ENCODE measurements at places on chromosomes 7 and 10.

GRCh38 chr7:103955985-103956384 lies 33.5 kb downstream of the RELN start:
- DNase-seq, result no peak

- no peak for DNase-seq
Observed at GRCh38 chr7:31761646-31762045, 74.6 kb downstream of the PPP1R17 start.

DNA sequence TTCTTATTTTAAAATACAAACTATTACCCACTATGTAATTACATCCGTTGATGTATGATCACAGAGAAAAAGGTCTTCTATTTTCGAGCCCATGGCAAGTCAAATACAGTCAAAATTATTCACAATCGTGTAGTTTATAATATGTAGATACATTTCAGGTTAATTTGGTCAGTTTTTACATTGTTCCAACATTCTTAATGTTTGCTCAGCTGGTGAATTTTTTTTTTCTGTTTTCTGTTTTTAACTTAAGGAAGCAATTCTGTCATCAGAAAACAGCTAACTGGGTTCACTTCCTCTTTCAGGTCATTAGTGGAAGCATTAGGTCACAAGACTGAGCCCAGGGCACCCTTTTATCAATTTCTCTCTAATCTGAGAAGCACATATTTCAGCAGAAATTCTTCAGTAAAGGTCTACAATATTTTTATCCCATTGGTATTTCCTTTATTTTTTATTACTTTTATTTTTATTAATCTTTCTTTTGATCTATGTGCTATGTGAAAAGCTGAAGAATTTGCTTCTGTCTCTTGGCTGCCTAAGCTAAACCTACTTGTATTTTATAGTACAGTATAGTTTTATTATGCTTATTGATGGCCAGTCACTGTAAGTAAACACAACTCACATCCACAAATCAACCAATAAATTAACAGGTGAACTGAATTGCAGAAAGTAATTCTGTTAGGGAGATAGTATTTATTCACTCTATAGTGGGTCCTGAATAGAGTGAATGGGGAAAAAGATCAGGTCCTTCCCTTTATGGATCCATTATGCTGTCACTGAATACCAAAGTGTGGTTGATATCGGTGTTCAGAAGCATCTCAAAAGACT lies 84.6 kb downstream of the ICA1 start:
- DNase-seq, result no peak

DNA sequence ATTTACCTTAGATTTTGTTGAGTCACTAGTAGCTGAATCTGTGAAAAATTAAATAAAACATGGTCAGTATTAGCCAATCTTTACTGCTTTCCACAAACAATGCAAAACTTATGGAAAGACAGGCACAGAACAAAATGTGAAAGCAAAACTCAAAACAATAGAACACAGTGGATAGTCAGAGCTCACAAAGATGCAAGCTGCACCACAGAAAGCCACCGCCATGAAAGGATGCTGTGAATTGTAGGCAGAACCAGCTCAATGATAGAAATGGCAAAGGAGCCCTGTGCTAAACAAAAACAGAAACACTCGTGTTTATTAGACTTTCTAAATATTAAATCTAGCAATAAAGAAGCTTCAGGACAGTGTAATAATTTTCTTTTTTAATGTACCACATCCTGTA lies 134.4 kb downstream of the ARHGAP21 start:
- DNase-seq, result no peak

DNA sequence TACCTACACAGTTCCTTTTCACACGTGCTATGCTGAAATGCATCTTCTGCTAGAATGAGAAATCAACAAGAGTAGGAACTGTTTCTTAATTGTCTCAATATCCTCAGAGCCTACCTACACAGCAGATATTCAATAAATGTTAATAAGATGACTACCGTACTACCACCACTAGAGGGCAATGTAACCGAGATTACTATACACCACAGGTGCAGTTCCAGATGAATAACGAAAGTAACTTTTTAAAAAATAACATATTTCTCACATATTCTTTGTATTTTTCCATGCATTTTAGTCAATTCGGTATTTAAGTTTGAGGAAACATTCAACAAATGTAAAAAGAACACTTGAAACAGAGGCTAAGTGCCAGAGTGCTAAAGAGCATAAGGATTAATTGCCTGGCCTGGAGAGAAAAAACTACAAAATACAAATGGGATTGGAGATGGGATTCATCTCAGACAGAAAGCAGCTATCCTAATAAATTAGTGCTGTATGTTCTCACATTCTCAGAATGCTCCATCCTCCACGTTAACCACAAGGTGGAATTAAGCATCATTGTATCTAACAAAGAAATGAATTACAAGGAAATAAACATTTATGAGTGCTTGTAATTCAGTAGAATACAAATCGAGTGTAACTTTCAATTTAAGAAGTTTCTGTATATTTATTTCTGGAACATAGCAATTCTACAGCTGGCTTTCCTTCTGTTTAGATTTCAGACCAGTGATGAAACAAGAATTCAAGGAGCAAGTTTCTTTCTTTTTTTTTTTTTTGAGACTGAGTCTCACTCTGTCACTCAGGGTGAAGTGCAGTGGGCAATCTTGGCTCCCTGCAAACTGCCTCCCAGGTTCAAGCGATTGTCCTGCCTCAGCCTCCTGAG lies 20.3 kb upstream of the HECTD2 start:
- no peak for DNase-seq

GRCh38 chr7:109154748-109155147 lies 585.1 kb downstream of the DNAJB9 start:
- DNase-seq, result no peak

DNA sequence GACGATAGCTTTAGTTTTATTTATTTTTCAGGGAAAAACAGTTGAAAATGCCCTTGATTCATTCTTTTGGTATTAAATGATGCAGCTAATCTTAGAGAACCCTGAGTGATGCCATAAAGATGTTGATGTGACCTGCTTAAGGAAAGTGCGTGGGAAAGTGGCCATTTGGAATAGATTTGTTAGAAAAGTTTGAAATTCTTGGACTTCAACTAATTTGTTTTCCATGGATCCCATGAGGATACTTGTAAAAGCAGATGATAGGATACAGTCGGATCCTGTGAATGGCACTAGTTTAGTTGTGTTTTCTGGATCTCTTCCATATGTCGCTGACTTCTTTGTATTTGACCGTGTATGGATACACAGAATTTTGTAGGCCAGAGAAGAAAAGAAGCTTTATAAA lies 69.0 kb downstream of the SEPTIN7 start:
- DNase-seq, result no peak

DNA sequence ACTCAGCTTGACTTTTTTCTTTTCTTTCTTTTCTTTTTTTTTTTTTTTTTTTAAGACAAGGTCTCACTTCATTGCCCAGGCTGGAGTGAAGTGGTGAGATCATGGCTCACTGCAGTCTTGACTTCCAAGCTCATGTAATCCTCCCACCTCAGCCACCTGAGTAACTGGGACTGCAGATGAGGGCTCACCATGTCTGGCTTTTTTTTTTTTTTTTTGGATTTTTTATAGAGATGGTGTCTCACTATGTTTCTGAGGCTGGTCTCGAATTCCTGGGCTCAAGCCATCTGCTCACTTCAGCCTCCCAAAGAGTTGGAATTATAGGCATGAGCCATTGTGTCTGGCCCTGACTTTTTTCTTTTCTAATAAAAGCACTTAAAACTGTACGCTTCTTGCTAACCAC lies 358.2 kb upstream of the IGFBP3 start:
- DNase-seq, result no peak

GRCh38 chr10:95559471-95559870 lies 1.7 kb downstream of the SORBS1 start:
- DNase-seq, result no peak

DNA sequence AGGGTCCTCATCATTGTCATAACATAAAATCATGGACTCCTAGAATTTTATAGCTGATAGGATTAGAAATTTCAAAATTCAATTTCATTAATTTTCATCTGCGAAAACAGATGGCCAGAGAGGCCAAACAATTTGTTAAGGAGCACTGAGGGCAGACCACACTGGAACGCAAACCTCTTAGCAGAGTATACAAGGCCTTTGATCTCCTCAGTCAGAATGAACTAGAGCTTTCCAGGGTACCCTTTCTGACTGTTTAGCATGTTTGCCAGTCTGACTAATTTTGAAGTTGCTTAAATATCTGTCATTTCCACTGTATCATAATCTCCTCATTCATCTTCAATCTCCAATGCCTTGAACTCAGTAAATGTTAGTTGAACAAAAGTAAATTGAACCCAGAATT lies 41.9 kb upstream of the ATRNL1 start:
- no peak for DNase-seq

DNA sequence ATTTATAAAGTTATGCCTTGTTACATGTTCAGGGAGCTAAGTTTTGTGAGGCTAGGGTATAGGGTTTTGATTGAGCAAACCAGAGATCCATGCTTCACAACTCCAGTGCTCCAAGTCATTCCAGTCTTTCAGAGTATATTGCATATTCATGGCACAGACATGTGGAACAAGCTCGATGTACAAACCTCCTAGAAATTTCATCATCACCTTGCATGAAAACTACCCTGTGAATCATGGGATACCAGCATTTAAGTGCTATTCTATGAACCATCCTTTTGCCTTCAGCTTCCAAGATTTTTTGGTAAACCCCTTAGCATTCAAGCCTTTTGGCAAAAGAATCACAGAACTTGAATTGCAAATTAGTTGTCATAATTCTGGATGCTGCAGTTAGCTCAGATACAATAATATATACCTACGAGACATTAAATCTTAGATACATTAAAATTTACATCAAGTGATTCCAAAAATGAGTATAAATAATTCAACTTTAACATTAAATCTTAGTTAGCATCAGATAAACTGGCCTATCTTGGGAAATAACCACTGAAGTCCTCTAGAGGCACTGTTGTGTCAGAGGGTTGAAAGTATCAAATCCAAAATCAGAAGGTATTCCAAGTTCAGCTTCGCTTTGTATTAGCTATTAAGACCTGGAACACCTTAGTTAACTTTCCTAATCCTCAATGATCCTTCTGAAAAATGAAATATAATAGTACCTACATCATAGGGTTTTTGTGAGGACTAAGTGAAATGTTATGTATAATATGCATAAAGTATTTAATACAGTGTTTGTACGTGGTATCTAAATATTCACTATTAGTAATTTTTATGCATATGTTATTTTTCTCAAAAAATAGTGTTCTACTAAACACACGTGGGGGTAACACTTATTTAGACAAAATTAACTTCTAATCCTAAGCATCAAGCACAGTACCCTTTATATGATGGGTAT lies 55.5 kb upstream of the CABCOCO1 start:
- no peak for DNase-seq

GRCh38 chr7:156106107-156106426 lies 293.8 kb upstream of the SHH start:
- DNase-seq, result no peak

- DNase-seq, result no peak
Observed at GRCh38 chr7:24831240-24831639, 74.0 kb upstream of the GSDME start.

GRCh38 chr7:91436655-91437054 lies 172.4 kb downstream of the FZD1 start:
- no peak for DNase-seq

GRCh38 chr10:82943142-82943541 lies 1068.1 kb downstream of the NRG3 start:
- DNase-seq, result no peak

- DNase-seq, result no peak
Observed at GRCh38 chr7:78734626-78735025, 718.8 kb downstream of the MAGI2 start.

DNA sequence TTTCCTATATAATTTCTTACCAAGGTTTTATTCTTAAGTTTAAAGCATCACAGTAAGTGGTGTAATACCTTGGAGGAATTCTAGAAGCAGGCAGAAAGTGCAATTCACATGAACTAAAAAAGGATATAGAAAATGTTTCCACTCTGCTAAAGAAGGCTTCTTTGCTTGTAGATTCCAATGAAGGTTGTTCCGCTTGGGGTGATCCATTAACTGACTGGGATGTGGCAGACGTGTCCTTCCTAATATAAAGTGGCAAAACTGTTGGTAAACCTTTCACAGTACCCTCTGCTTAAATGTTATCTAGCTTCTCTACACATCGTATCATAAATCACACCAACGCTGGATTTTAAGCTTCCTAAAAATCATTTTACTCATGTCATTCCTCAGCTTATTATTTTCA lies 2.3 kb downstream of the ZC3HC1 start:
- DNase-seq, result no peak

DNA sequence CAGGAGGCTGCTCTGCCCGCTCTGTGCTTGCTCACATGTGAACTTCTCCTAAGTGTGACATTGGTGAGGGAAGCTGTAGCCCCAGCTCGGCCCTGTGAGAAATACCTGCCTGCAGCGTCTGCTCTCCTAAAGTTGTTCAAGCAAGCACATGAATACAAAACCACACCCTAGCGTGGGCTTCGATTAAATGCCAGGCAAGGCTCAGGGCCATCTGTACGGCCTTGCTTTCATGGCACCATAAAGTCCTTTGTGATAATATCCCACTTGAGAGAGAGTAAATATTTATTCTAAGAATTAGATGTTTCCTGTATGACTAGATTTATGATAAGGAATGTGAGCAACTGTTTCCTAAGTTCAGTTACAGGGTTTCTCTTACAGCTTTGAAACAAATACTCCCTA lies 262.8 kb upstream of the KLF14 start:
- no peak for DNase-seq

DNA sequence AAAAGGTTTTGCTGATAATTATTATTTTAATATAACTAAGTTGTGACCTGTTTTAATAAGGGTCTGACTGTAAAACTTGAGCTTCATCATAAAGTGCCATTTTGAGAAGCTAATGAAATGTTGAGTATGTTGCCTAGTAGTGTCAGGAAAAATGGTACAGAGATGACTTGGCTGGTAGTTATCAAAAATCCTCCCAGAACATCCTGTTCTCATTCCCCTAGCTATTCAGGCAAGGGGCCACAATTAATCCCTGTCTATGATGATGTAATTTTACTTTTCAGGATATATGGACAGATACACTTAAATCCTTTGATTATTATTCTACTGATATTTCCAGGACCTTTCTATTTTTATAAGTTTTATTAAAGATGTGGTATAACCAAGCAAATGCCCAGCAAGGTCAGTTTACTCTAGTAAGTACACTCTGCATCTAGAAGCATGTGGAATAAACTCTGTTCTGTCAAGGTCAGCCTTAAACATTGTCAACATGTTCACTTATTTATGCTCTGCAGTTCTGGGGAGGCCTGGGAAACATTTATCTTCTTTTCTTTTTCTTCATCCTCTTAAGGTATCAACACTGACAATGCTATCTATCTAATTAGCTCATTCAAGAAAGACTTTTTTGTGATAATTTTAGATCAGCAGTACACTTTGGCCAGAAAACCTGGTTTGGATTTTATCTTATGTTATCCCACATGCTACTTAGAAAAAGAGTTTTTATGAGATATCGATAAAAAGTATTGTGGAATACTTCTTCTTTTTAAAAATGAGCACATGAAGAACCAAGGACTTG lies 32.1 kb downstream of the BTRC start:
- no peak for DNase-seq
